ENCODE measurements at places on chromosomes 6 and 20.

GRCh38 chr6:41464481-41464880 is 81.7 kb upstream of the FOXP4 start:
- no peak for DNase-seq

GRCh38 chr6:87718662-87719433 is 16.8 kb upstream of the AKIRIN2 start:
- peak; percentile 34 for DNase-seq

GRCh38 chr20:35917077-35917476 is 37.2 kb downstream of the SCAND1 start:
- DNase-seq, result no peak

DNA sequence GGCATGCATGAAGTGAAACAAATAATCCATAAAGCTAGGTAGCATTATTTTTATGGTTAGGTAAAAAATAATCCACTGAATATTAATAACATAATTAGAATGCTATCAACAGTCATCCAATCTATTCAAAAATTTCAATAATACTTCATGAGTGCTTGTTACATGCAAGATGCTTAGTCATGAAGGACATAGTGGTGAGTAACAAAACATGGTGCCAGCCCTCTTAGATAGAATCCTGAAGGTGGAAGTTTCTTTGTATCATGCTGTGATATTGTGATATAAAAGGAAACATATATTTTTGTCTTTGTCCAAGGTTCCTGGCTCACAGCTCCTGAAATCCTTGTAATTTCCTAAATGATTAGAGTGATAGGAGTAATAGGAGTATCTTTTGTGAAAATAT is 14.9 kb downstream of the RCAN2 start:
- no peak for DNase-seq

DNA sequence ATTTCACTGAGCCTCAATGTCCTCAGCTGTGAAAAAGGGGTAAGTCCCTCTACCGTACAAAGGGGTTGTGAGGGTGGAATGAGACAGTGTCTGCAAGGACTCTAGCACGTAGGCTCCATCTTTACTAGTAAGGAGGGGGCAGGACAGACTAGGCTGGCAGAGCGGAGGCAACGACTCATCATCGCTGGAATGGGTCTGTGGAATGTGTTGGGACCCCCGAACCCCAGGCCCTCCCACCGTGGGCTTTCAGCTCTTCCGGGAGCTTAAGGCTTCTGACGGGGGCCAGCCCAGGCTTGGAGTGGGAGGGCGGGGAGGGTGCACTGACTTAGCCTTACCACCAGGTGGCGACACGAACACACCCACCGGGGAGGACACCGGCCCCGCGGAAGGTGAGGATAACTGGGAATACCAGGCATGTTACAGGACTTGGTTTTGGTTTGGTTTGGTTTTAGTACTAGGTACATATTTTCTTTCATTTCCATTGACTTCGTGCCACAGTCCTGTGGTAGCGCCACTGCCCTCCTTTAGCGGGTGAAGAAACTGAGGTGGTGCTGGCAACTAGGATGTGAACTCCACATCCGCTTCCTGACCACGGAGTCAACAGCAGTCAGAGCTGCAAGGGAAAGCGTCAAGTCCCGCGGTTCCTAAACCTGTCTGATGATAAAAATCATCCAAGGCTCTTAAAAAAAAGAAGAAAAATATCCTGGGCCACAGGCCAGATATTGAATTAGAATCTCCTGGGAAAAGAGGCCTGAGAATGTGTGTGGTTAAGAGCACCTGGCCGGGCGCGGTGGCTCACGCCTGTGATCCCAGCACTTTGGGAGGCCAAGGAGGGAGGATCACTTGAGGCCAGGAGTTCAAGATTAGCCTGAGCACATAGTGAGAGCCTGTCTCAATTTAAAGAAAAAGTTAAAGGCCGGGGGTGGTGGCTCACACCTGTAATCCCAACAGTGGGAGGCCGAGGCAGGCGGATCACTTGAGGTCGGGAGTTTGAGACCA is 10.3 kb upstream of the TULP1 start:
- peak; percentile 39 for DNase-seq

GRCh38 chr6:110491299-110491643 is 14.9 kb upstream of the SLC22A16 start:
- DNase-seq, result no peak
